ENCODE measurements at places on chromosomes 6 and 20.
A peak's percentile ranks its signal among the peaks of the same experiment; 100 is the strongest.

DNA sequence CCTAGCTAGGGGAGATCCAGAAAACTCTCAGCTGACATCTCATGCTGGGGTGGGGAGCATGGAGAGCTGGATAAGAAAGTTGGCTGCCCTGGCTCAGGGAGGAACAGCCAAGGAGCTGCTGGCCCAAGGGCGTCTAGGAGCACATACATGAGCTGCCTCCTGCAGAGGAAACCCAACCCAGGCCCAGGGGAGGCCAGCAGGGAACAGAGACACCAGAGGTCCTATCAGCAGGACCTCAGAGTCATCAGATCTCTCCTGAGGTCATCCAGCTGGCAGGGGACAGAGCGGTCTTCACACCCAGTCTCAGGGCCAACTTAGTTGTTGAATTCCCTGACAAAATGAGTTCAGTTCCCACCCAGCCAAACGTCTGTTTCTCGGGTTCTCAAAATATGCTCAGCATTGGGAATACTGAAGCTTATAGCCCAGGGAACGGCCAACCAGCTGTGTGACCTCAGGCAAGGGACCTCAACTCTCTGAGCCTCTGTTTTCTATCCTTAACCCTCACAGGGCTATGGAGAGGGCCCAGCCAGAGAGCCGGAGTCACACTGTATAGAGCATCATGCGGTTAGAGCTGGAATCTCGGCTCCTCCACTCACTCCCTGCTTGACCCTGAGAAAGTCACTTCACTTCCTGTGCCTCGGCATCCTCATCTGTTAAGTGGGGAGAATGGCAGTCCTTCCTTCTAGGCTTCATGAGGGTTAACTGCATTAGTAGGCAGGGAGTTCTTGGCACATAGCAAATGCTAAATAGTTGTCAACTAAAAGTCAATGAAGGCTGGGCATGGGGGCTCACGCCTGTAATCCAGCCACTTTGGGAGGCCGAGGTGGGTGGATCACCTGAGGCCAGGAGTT, 13.8 kb downstream of the ADA start:
- DNase-seq = no peak

DNA sequence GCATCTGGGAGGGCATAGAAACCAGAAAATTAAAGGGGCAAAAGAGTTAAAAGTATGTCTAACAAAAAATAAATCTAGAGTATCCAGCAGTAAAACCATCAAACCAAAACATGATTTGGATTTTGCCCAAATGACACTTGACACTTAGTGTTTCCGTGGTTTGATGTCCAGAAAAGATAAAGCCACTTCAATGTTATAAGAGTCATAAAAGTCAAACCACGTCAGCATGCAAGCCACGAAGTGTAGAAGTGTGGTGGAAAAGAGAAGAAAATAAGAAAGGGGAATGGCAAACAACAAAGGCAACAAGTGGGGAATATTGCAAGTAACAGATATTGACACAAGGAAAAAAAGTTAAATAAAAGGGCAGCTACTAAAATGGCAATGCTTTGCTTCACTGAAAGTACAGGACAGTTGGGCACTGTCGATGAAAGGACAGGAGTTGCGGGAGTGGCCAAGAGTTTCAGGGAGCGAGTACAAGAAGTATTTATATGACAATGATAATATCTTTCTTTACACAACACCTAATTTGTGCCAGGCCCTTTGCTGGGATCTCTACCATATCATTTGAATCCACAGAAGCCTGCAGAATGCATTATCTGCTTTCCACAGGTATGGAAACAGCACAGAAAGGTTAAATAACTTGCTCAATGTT, 6.3 kb upstream of the HDDC2 start:
- peak; percentile 83 for DNase-seq

GRCh38 chr6:106451439-106451838, 90.9 kb downstream of the CRYBG1 start:
- DNase-seq = peak; percentile 4

GRCh38 chr20:33704197-33704924, 15.7 kb downstream of the PXMP4 start:
- no peak for DNase-seq

DNA sequence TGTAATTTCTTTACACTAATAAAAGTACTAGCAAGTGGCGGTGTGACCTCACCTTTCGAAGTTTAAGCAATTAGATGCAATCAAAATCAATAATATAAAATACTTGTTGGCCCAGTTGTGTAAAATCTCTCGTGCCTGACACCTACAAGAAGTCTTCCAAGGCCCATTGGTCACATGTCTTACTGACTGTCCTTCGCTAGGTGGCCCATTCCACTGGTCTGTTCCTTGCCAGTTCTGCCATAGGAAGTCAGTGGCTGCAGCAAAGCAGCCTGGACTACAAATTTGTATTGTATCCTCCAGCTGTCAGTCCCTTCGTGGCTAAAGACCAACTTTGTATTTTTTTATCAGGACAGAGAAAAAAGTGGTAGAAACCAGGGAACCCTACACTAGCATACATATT, 61.8 kb downstream of the CYB5R4 start:
- no peak for DNase-seq

GRCh38 chr6:88454658-88455057, 288.5 kb upstream of the CNR1 start:
- DNase-seq = no peak

DNA sequence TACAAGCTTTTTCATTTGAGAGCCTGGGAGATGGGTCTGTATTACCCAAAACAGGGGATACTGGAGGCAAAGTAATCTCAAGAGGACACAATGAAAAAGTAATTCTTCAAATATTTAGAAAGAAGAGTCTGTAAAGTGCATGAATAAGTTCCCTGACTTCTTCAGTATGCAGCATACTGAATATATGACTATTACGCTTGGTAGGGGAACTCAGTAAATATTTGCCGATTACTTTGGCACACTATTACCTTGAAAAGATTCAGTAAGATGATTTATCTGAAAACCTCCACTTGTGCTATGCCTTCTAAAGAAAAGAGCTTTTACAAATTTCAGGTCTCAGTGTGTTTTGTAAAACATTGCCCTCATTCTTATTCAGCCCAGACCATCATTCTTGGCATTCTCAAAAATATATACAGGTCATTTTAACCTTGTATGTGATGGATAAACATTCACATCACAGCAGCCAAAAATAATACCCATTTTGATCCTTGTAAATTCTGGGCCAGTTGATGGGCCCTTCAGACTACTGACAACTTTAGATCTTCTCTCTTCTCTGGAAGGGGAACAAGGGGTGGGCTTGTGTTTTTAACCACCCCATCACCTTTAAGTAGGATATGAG, 125.9 kb downstream of the EDN1 start:
- no peak for DNase-seq

- DNase-seq = peak; percentile 39
These were observed 52.9 kb upstream of the BTN3A2 start for GRCh38 chr6:26312096-26312463.

GRCh38 chr20:23050847-23051627, 1.6 kb upstream of the THBD start:
- DNase-seq = peak; percentile 58

- DNase-seq = no peak
These were observed 83.8 kb downstream of the IYD start for GRCh38 chr6:150452428-150453243.

DNA sequence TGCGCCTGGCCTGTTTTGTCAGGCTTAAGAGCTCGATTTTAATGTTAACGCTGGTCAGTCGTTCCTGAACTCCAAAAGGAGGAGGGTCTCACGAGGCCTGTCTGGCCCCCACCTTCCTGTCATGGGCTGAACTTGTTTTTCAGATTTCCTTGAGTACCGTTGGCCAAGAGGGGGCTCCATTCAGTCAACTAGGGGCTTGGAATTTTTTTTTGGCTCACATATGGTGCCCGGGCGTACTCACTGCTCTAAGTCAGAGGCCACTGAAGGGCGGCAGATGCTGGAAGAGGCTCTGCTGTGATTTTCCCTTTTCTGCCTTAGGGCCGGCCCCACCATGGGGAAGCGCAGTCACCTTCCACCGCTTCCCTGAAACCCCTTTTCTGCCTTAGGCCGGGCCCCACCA, 6.9 kb upstream of the BIRC7 start:
- DNase-seq = no peak

- no peak for DNase-seq
These were observed 133.3 kb downstream of the TFAP2C start for GRCh38 chr20:56762401-56762800.

DNA sequence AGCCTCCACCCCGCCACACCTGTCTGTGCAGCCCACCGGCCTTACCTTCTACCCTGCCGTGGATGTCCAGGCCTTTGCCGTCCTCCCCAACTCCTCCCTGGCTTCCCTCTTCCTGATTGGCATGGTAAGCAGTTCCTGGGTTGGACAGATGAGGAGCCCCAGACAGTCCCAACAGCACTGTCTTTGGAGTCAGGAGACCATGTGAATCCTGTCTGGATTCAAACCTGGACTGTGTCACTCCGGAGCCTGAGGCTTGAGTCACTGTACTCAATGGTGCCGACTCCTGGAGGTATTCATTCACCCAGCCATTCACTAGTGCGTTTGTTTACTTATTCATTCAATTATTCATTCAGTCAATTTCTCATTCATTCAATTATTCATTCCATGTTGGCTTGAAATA, 20.0 kb upstream of the LBP start:
- DNase-seq = no peak

DNA sequence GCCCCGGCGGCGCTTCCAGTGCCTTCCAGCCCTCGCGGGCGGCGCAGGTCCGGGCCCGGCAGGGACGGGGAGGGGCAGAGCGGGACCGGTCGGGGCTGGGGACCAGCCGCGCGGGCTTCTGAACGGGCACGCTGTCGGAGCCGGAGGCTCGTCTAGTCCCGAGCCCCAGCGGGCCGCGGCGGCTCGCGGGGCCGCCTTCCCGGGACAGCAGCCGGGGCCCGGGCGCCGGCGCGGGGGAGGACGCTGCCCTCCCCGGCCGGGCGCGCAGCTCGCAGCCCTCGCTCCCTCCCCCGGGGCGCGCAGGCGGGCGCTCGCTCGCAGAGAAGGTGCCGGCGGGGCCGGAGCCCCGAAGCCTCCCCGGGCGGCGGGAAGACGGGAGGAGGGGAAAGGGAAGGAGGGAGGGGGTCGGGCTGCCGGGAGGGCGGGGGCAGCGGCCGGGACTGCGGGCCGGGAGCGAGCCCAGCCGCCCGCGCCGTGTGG, 696 bp upstream of the SIRPA start:
- peak; percentile 69 for DNase-seq

DNA sequence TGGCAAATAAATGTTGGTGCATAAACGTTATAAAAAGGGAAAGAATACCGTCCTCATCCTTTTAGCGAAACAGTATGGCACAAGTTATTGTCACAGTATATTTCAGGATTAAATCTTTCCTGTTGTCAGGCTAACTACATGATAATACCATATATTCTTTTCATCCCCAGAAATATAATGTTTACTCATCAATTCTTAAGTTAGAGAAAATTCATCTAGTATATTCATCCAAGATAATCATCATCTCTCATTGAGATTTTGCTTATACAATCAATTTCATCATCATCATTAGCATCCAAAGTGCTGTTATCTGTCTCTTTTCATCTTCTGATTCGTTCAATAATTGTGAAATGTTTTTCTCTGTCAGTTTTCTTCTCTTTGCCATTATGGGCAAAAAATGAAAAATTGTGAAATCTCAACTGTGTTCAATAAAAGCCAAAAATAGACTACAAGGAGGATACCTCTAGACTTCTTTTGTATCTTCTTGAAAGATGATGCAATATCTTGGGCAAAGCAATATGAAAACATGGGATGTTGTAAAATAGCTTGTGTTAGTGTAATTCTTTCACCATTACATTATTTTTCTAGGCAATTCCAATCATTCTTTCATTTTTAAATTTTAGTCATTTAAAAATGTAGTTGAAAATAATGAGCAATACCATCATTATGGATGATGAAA, 2.6 kb downstream of the SPACA1 start:
- DNase-seq = no peak

- no peak for DNase-seq
These were observed 39.1 kb downstream of the COL12A1 start for GRCh38 chr6:75166773-75167172.

GRCh38 chr20:35886537-35886936, 67.8 kb downstream of the SCAND1 start:
- DNase-seq = peak; percentile 62

DNA sequence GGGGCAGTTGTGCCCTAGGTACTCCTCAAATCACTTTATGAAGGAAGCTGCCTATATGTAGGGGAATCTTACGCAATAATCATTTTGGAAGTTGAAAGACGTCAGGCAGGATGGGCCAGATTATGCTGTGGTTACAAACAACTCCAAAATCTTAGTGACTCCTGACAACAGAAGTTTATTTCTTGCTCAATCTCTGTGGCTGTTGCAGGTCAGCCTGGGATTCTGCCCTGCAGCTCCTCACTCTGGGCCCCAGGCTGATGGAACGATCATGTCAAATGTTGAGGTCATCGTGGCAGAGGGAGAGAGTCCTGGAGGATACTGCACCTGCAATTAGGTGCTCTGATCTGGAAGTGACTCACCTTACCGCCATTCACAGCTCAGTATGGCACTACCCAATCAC, 88.4 kb downstream of the ZDHHC14 start:
- DNase-seq = no peak

- peak; percentile 39 for DNase-seq
These were observed 85.6 kb upstream of the BEND6 start for GRCh38 chr6:56869346-56869745.

- DNase-seq = no peak
These were observed 35.3 kb downstream of the PHIP start for GRCh38 chr6:79042799-79043126.

DNA sequence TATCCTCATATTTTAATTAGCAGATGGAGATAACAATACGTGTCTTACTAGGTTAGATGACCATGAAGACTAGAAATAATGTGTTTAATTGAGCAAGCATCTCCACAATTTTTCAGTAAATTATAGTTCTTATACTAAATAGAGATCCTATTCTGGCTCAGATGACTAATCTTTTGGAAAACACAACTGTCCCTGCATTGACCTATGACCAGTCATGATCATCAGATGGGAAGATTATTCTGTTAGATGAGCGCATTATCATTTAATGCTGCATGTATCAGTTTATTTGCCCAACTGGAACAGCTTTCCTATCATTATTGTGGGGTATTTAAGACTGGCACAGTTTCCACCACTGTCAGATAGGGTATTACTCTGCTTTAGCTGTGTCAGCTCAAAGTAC, 185.5 kb downstream of the MOXD1 start:
- peak; percentile 62 for DNase-seq

DNA sequence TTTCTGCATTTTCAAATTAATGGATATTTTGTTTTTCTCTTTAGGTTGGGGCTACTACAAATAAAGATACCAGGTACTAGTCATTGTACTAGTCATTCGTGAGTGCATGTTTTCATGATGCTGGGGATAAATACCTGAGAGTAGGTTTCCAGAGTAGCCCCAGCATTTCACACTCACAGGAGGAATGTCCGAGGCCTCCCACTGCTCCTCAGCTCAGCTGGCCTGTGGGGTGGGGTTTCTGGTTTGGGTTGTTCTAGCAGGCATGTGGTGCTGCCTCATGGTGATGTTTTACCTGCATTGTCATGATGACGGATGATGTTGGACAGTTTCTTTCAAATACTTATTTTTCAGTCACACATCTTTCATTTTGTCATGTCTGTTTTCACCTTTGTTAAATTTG, 144.5 kb downstream of the SMOC2 start:
- DNase-seq = no peak

DNA sequence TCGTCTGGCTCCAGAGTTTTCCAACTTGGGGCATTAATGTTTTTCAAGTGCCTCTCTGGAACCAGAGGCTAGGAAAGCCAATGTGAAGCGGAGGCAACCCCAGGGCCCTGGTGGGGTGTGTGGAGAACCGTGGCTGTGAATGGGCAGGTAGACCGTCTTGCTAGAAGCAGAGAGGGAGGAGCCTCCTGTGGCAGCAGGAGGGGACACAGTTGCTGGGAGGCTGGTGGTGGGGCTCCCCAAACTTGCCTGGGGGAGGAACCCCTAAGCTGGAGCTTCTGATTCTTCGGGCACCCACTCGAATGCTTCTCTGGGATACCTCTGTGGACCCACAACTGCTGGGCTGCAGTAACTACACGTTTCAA, 65.3 kb upstream of the APCDD1L start:
- no peak for DNase-seq
